Putamen (tissue), 1 donor: ENCODE measurements at places on chromosomes 2 and 18.

DNA sequence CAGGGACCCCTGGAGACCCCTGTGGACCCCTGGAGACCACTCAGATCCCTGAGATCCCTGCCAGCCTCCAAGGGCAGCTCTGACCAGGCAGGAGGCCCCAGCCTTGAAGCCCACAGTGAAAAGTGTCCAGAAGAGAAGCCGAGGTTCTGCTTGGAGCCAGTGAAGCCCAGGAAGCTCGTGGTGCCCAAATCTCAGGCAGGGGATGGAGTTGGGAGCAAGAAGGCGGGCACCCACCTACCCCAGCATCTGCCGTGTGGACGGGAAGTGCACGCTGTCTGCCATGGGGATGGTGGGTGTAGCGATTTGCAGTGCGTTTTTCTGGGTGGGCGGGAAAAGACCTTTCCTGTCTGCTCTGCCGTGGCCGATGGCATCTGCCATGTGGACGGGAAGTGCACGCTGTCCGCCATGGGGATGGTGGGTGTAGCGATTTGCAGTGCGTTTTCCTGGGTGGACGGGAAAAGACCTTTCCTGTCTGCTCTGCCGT is 120.6 kb upstream of the CTDP1 start:
- no peak for DNase-seq

GRCh38 chr2:136331226-136331625 is 213.3 kb upstream of the CXCR4 start:
- no peak for DNase-seq

GRCh38 chr2:95275151-95275515 is 884 bp downstream of the PROM2 start:
- DNase-seq, result no peak

DNA sequence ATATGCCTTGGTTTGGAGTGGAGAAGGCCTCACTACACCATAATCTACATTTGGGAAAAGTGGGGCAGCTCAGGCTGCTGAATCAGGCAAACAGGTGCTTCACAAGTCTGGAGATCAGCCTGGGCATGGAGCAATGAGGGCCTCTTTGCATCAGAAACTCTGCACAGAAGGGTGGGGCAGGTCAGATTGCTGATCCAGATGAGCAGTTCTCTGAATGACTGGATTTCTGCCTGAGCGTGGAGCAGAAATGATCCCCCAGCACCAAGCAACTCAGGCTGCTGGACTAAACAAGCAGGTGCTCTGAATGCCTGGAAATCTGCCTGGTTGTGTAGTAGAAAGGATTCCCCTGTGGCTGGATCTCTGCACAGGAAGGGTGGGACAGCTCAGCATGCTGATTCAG is 605.3 kb upstream of the ZNF804A start:
- no peak for DNase-seq

DNA sequence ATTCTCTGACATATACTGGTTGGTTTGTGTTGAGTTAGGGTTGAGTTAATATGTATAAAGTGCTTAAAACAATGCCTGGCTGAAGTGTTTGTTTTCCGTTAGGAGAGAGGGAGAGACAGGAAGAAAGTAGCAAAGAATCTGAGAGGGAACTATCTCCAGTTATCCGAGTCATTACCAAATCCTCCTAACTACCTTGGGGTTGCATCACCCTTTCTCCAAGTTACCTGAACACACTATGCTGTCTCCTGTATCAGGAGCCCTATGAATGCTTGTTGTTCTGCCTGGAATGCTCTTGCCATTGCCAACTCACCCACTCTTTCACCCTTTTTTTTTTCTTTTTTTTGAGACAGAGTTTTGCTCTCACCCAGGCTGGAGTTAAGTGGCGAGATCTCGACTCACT is 47.9 kb upstream of the ITGAV start:
- DNase-seq, result no peak

- DNase-seq, result no peak
These were observed 16.7 kb downstream of the PLB1 start for GRCh38 chr2:28512607-28512965.

DNA sequence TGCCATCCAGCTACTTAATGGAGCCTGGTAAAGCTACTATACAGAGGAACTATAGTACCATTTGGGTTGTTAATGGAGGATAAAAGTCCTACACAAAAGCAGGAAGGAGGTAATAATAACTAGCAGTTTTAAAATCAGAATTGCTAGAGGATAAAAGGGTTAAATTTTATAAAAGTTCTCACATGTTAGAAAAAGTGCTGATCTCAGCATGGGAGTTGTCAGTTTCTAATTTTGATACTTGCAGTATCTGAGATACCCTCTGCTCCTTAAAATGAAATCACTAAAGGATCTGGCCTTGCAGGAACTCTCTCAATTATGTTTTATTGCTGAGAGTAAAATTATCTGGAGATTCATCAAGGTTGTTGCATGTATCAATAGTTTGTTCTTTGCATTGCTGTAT is 272.2 kb upstream of the GYPC start:
- DNase-seq, result no peak

DNA sequence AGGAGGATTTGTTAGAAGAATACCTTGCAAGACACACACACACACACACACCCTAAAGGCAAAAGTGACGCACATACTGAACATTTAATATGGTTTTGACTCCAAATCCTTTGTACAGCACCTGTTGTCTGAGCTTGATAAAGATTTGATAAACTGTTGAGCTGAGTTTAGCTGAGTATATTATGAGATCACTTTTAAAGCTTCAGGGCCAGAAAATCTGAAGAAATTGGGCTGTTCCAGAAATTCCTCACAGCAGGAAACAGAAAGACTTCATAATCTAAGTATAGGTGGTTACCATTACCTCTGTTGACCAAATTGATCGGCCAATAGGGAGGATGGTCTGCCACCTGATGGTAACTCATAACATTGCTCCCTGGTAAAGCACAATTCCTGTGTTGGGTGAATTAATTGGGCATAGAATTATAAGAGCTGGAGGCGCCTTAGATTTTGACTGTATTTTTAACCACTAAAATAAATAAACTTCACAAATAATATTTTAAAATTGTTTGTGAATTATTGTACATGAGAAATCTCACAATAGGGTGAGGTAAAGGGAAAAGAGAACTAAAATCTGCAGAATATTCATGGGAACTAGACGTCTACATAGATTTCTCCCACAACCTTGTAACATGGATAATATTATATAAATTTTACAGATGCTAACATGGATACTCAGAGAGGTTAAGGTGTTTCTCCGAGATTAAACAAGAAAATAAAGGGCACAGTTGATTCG is 21.8 kb upstream of the RPIA start:
- no peak for DNase-seq

DNA sequence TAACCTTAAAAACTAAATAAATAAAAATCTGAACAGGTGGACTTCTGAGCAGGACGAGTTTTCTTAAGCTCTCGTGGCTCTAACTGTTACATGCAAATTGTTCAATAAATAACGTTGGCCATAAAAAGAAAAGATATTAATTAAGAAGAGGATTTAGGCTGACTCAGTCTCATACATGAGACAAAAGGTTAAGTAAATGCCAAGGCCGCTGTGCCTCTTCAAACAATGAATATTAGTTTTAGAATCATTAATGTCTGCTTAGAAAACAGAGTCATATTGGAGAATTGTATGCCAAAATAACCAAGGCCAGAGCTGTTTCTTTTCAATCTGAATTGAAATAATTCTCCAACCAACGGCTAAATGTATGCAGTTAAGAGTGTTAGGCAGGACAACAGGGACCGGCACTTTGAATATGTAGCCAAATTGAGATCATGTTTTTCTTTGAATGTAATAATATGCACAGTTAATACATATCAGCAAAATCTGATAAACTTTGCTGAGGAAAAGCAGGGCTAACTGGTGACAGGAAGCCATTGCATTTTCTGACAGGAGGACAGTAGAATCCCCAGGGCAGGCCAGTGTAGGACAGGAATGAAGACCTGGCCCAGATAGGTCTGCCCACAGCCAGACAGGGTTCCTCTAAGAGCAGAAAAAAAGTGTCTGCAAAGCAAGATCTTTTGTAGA is 1041.4 kb upstream of the FANCL start:
- no peak for DNase-seq

- no peak for DNase-seq
These were observed 267.6 kb upstream of the MGAT5 start for GRCh38 chr2:133986081-133986837.

DNA sequence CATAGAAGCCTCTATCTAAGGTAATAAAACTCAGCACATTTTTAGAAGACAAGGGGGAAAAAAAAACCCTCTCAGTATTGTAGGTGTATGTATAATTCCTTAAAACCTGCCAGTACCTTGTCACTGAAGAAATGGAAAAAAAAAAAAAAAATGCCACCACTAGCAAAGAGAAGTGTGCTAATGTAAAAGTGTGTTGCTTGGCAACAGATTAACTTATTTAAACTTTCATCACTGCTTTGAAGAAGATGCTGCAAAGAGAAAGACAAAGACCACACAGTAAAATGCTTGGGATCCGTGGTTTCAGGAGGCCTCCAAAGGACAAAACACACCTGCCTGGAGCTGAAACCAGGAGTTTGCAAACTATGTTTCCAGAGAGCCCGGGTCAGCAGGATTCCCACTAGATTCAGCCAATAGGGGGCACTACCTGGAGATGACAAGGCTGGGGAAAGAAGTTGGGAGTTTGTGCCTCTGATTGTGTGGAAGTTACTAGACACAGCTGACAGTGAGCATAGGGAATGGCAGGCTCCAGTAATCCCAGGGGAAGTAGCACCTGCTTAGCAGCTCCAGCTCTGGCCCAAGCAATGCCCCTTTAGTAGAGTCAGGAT is 169.1 kb upstream of the TRIB2 start:
- peak; percentile 32 for DNase-seq

DNA sequence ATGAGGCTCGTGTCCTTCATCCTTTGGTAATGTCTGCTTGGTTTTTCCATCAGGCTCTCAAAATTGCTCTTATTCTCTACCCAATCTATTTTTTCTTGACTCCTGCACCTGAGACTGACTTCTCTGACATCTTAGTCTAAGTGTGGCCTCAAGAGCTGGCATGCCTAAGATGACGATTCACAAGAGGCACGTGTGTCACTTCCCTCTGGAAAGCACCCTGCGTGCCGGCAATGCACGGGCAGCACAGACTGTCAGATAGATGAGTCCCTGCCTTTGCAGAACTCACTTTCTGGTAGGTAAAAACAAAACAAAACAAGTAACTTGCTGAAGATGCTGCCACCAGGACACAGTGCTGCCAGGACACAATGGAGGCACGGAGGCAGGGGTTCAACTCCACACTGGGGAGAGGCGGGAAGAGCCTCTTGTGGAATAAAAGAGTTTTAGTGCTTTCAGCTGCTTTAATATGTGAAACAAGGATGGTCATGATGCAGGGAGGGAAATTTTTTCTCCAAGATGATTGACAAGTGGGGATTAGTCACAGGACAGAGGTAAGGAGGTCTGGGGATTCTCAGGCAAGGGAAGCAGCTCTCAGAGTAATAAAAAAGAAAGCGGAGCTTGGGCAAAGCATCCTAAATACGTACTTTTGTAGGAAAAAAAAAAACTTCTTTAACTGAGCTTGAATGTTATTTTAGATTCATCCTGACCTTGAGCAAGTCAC is 27.3 kb downstream of the CYB5A start:
- no peak for DNase-seq

- DNase-seq, result no peak
These were observed 166.5 kb downstream of the CERS6 start for GRCh38 chr2:168622559-168622958.

- DNase-seq, result no peak
These were observed 167.2 kb upstream of the SATB2 start for GRCh38 chr2:199624958-199625357.

DNA sequence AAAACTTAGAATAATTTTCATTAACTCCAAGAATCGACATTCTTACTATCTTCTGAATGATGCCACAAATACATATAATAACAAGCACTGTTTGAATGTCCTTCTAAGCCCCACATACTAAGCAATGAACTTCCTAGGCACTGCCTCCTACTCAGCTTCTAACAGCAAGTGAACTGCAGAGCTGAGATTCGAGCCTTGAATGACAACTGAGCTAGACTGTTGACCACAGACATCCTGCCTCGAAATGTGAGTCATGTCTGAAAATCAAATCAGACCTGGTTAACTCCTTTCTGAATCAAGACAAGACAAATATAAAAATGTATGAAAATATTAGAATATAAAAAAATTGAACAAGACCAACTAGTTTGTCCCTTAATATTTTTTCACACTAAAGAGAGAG is 108.1 kb downstream of the MYT1L start:
- DNase-seq, result no peak
